SHP77 treated with DMSO at 0.1 percent for 48 hours (cell line): ENCODE measurements at places on chromosomes 13 and 19.

DNA sequence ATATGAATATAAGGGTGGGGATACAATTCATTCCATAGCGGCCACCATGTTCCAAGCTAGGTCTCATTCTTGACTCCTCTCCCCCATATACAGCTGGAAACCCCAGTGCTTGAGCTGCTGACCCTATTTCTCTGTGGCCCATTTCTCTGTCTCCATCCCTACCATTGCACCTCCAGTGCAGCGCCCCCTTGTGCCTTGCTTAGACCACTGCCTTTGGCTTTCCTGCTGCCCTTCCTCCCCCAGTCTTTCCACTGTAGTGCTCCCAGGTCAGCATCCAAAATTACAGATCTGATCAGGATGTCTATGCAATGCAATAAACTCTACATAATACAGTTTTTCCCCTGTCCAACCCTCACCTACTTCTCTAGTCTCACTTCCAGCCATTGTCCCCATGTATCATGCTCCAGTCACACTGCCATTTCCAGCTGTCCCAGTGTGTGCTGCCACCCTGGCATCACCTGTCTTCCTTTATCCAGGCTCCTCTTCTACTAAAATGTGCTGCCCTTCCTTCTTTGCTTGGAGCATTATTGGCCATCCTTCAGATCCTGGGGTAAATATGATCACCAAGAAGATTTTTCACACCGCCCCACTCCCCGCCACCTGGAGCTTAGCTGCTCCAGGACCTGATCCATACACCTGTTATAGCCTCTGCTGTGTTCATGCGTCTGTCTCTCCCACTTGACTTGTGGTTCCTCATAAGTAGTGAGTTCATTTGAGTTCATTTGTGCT, 199.4 kb upstream of the IPO5 start:
- DNase-seq = no peak

GRCh38 chr19:43337737-43338136, 15.7 kb upstream of the CD177 start:
- no peak for DNase-seq

DNA sequence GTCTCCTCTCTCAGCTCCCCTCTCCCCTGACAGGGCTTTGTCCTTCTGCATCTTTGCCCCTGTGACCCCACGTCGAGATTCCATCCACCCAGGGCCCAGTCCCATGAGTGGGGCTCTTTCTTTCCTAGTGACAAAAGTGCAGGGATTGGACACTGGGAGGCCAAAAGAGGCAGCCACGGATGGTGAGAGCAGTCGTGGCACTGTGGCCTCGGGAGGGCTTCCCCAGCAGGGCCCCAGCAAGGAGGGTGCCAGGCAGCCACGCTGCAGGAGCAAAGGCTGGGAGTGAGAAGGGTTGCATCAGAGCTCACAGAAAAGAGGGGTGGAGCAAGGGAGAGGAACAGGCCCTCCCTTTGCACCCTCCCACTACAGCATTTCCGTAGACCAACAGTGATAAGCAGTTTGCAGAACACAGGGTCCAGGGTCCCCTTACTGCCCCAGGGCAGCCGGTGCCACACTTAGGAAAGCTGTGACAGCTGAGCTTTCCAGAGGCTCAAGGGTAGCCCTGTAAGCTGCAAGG, 4.9 kb downstream of the ZSCAN1 start:
- DNase-seq = no peak

DNA sequence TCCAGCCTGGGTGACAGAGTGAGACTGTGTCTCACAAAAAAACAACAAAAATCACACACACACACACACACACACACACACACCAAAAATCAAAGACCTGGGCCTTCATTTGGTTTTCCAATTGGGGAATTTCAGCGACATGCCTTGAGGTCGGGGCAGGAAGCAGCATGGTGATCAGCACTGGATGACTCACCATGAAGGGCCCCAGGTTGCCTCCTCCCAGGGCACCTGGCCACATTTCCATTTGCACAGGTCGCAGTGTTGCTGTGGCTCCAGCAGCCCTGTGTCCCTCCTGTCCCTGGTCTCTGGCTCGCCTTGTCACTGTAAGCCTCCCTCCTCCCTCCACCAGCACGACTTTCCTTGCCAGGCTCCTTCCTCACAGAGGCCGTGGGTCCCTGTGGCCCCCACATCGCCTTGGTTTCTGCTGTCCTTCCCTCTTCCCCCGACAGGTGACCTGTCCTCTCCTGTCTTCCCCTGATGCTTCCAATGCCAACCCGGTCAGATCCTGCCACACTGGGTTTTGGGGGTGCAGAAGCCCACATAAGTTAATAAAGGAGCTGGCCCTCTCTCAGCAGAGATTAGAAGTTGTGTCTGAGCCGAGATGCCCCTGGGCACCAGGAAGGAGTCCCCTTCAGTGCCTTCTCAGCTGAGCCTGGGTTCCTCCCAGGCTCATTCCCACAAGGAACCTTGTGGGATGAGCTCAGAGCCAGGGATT, 66.7 kb downstream of the GPR12 start:
- DNase-seq = no peak

DNA sequence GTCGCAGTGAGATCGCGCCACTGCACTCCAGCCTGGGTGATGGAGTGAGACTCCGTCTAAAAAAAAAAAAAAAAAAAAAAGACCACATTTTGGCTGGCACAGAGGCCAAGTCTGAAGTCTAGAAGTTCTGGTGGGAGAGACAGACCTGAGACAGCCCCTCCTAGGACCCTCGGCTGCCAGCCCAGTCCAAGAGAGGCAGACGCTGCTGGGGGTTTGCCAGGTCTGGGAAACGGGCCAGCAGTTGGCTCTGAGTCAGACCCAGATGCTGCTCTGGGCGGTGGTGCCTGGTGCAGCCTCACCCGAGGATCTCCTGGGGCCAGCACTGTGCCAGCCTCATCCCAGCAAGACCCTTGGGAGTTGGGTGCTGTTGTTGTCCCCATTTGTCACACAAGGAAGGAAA, 5.8 kb downstream of the FCHO1 start:
- DNase-seq = no peak

GRCh38 chr13:44305917-44306370, 67.7 kb upstream of the SERP2 start:
- peak; percentile 84 for DNase-seq

DNA sequence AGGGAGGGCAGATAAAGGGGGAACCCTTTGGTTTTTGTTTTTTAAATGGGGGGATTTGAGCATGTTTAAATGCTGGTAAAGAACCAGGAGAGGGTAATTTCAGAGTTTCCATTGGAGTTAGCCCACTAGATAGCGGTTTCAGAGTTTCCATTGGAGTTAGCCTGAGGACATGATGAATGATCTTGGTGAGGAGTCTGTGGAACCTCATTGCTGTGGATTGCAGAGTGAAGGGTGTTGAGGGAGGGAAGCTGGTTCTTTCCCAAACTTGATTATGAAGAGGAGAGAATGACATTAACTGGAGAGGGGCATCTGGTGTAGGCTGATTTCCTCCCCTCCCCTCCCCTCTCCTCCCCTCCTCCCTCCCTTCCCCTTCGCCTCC, 5.0 kb downstream of the WASF3 start:
- no peak for DNase-seq

GRCh38 chr13:33743438-33744368, 74.2 kb upstream of the RFC3 start:
- no peak for DNase-seq

GRCh38 chr13:87234981-87235380, 436.2 kb upstream of the SLITRK5 start:
- DNase-seq = no peak

- no peak for DNase-seq
Observed at GRCh38 chr19:52679598-52679997, 41.4 kb upstream of the ZNF83 start.

DNA sequence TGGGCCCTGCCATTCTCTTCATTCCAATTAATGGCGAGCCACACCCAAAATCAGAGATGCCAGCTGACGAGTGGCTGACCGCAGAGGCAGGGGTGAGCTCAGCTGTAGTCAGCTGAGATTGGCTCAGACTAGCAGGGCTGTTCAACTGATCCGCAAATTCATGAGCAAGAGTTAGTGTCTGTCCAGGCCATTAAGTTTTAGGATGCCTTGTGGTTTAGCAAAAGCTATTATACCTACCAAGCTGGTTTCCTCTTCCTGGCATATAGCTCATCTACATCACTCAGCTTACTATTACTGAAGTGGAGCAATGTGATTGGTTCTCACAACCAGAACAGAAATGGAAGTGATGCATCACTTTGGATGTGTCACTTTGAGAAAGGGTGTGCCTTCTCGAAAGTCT, 148.7 kb downstream of the NALCN start:
- no peak for DNase-seq

DNA sequence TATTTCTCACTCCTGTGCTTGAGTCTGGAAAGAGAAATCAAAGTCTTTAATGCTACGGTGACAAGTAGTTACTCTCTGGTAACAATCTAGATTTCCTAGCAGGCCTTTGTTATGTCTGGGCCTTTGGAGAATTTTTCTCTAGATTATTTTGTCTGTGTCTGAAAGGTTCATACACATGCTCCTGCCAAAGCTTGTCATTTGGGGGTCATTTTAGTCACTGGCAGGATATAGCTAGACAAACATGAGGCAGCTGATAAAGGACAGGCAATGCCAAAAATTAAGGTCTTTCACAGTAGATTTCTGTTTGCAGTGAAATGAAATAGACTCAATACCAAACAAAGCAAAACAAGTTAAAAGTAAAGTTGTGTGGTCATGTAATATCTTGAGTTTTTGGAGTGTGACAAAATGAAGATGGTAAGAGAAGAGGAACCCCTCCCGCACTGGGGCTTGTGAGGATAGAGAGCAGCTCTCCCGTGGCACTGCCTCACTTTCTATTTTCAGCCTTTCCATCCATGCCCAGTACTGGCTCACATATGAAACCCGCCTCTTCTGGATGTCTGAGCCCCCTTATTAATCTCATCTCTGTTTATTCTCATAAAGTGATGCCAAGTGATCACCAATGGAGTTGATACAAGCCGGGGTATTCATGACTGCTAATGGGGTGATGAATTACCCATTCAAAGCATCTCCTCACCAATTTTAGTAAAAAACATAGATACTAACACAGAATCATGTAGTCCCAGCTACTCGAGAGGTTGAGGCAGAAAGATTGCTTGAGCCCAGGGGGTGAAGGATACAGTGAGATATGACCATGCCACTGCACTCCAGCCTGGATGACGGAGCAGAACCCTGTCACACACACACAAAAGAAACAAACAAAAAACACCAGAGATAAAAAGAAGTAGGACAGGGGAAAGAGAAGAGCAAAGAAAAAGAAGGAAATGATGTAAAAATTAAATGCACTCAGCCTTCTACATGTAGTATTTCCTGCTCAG, 389.3 kb downstream of the FGF14 start:
- DNase-seq = no peak

GRCh38 chr13:93948162-93948922, 531.1 kb downstream of the DCT start:
- peak; percentile 67 for DNase-seq

DNA sequence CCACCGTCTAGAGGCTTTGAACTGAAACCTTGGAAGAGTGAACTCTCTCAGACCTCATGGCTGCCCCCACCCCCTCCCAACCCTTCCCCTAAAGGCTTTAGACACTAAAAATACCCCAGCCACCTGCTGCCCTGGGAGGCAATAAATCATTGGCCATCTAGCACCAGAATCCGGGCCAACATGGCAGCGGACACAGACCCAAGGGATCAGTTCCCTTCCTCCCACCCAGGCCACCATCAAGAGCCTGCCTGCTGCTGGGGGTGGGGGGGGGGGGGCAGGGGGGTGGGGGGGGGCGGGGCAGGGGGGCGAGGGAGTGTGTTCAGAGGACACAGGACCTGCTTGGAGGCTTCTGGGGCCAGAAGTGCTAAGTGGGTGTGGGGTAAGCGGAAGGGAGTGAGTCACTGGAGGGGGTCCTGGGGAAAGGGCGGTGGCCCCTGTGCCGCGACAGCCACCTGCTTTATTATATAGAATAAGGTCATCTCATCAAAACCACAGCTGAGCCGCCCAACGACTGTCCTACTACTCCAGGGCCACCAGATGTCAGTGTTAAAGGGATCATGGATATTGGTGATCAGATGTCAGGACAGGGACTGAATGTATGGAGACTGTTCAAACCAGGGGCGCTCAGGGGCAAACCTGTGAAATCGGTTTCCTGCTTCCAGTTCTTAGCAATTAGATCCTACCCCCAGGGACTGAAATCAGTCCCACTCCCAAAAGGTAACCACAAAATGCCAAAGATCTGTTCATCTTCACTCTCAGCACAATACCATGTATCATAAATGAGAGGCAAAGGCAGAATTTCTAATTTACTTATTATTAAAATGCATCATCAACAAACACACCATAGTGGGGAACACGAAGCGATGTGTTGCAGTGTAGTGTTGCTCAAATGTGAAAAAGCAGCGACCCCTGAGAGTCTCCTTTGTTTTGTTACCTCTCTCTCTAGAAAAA, 24.3 kb downstream of the ARL11 start:
- DNase-seq = peak; percentile 73

DNA sequence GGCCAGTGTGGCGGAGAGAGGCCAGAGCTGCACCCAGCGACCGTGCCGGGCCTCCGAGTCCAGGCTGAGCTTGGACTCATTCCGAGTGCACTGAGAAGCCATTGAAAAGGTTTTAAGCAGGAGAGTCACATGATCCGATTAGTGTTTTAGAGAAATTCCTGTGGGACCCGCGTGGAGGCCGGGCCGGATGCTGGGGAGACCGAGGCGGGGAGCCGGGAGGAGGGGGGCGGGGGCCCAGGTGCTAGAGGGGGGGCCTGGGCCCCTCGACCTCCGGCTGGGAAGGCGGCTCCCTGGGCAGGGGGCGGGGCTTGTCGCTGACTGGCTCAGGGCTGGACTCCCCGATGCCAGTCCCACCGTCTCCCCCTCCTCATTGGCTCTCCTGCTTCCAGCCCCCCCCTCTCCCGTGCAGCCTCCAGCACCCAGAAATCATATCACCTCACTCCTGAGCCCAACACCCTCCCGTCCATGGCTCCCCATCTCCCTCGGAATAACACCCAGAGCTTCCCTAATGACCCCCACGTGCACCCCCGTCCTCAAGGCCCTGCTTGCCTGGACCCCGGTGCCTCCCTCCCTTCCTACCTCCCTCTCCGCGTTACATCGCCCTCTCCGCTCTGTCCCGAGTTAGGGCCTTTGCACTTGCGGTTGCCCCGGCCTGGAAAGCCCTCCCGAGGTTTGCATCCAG, 5.2 kb upstream of the ZNF579 start:
- peak; percentile 27 for DNase-seq

- no peak for DNase-seq
Observed at GRCh38 chr13:67769063-67769986, 539.2 kb upstream of the PCDH9 start.

- DNase-seq = no peak
Observed at GRCh38 chr13:73934215-73934641, 200.0 kb downstream of the KLF12 start.

GRCh38 chr13:77986713-77987112, 68.1 kb upstream of the EDNRB start:
- DNase-seq = no peak

- DNase-seq = no peak
Observed at GRCh38 chr19:18768046-18768771, 22.9 kb downstream of the COMP start.
